ENCODE measurements at places on chromosomes 2 and 18.

GRCh38 chr2:111178296-111178695 lies 57.6 kb downstream of the BCL2L11 start:
- H3K27me3 ChIP-seq: peaks cover 6% of the 10 kb centered on the region
- H3K36me3 ChIP-seq: no peaks in the 10 kb centered on the region
- no peak overlapping the region for H3K4me3 ChIP-seq
- peaks cover 16% of the 10 kb centered on the region for H3K4me1 ChIP-seq
- H3K27ac ChIP-seq: no peak overlapping the region
- DNase-seq: no peak

- no peaks in the 10 kb centered on the region for H3K36me3 ChIP-seq
- no peak overlapping the region for H3K27ac ChIP-seq
Measured at GRCh38 chr2:170690640-170691039, 24.5 kb upstream of the SP5 start.

GRCh38 chr18:37332628-37333420 lies 232.8 kb downstream of the CELF4 start:
- H3K4me3 ChIP-seq: no peak overlapping the region
- H3K27me3 ChIP-seq: peaks cover 4% of the 10 kb centered on the region
- no peaks in the 10 kb centered on the region for H3K36me3 ChIP-seq
- no peak overlapping the region for H3K27ac ChIP-seq
- peaks cover 5% of the 10 kb centered on the region for H3K4me1 ChIP-seq
- DNase-seq: no peak

DNA sequence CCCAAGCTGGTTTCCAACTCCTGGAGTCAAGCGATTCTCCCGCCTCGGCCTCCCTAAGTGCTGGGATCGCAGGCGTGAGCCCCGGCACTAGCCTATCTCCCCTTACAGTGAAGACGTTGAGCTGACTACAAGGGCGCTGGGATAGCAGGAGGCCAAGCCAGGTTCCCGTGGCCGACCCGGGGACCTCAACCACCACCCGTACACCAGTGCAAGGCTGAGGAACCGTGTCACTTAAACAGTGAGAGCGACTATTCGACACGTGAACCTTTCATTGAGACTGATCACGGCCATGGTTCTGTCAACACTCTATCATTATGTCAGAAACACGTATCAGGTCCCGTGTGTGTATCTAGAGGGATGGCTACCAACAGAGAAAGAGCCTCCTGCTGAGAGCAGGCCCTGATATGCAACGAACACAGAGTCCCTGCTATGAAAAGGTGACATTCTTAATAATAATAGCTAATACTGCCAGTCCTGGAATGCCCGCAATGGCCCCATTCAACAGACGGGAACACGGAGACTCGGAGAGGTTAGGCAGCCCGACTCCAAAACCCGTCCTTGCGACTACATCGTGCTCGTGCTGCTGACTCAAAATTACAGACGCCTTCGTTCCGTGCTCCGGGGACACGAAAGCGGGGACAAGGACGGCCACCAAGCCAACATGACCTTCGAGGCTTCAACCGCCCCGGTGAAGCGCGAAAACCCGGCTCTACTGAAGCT lies 833 bp downstream of the AFG3L2 start:
- no peaks in the 10 kb centered on the region for H3K27me3 ChIP-seq
- H3K27ac ChIP-seq: peak overlapping the region; percentile 75
- H3K4me3 ChIP-seq: peak overlapping the region; percentile 87
- DNase-seq: no peak

DNA sequence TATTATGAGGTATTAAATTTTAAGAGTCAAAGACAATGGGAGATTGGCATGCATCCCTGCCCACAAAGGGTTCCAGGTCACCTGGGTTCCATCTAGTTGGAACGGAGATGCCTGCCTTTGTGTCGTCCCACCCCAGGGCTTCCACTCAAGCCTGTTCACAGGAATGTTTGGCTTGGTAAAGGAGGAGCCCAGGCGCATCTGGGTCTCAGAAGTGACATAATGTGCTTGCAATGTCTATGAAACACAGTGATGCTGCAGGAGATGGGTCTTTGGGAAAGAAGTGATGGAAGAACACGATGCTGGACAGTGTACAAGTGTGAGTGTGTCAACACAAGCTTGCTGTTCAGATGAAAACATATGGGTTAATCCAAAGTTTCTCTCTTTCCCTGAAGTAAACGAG lies 49.6 kb upstream of the ZNF396 start:
- no peak overlapping the region for H3K4me3 ChIP-seq
- H3K27ac ChIP-seq: no peak overlapping the region
- peaks cover 12% of the 10 kb centered on the region for H3K4me1 ChIP-seq
- H3K27me3 ChIP-seq: no peaks in the 10 kb centered on the region

- no peaks in the 10 kb centered on the region for H3K36me3 ChIP-seq
- H3K27me3 ChIP-seq: peaks cover 3% of the 10 kb centered on the region
- DNase-seq: peak; percentile 16
- H3K4me1 ChIP-seq: peaks cover 27% of the 10 kb centered on the region
- 0 out of 2 replicates have a peak overlapping the region, but pooled peaks have one; percentile 30 for H3K27ac ChIP-seq
- H3K4me3 ChIP-seq: no peak overlapping the region
Measured at GRCh38 chr18:55214969-55215368, 255.7 kb upstream of the CCDC68 start.

Data from WTC11 (cell line).